ENCODE measurements at places on chromosomes 3 and 15. TPM values are rescaled to one million over a fixed set of nuclear protein-coding genes. Genes with fewer than 3 reads are reported as not detected.

The TM6SF1 gene
- total RNA-seq, result 1.7 TPM

The RAD51 gene
- not detected for total RNA-seq

DNA sequence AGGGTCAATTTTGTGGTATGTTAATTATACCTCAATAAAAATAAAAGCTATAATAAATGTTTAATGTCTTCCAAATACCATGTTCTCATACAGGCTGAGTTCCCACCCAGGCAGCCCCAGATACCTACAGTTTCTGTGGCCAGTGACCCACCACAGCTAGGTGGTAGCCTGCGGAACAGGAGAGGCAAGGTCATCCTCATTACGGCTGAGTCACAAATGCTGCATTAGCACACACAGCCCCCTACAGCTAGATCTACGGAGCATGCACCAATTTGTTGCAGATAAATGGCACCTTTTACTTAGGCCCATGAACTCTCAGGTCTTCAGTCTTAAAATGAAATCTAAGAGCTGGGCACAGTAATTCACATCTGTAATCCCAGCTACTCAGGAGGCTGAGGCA, 5.1 kb downstream of the SPATA12 start:
- no peaks in the 10 kb centered on the region for H3K27me3 ChIP-seq
- no peaks in the 10 kb centered on the region for H3K36me3 ChIP-seq
- no peak for DNase-seq
- H3K4me1 ChIP-seq, result peaks cover 5% of the 10 kb centered on the region

DNA sequence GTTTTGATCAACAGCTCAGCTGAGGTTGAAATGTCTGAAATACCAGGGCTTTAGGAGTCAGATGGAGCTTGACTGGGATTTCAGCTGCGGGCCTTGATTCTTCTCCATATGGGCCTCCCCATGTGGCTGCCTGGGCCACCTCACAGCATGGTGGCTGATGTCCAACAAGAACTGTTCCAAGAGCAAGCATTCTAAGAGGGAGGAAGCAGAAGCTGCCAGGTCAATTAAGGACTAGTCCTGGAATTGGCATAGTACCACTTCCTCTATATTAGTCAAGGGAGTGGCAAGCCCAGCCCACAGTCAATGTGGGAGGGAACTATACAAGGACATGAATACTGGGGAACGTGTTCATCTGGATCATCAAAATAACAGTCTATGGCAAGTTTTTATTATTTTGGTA, 181.7 kb upstream of the ANKRD28 start:
- no peaks in the 10 kb centered on the region for H3K4me1 ChIP-seq
- no peaks in the 10 kb centered on the region for H3K27me3 ChIP-seq

Measured in uterus (tissue), 4 donors.